ENCODE measurements at places on chromosomes 16 and 17.

- no peak for DNase-seq
These were observed 3.2 kb upstream of the SLC47A2 start for GRCh38 chr17:19719355-19720209.

DNA sequence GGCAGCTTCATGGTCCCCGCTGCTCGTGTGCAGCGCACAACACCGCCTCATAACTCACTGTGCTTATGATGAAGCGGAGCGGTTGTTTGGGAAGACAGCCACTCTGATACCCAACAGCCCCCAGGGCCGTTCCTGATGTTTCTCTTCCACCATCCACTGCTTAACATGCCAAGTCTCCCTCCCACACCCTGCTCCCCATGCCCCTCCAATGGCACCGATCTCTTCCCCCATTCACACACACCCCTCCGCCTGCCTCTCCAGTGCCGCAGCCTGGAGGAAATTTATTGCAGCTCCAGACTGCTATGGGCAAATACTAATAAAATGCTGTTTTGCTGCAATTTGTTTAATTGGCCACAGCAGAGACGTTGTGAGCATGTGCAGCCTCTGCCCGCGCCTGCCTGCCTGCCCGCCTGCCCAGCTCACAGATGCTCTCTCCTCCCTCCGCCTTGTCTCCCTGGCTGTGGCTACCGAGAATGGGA, 80.3 kb upstream of the LHX1 start:
- DNase-seq: no peak

GRCh38 chr16:63188086-63188771, 1152.0 kb upstream of the CDH8 start:
- no peak for DNase-seq

DNA sequence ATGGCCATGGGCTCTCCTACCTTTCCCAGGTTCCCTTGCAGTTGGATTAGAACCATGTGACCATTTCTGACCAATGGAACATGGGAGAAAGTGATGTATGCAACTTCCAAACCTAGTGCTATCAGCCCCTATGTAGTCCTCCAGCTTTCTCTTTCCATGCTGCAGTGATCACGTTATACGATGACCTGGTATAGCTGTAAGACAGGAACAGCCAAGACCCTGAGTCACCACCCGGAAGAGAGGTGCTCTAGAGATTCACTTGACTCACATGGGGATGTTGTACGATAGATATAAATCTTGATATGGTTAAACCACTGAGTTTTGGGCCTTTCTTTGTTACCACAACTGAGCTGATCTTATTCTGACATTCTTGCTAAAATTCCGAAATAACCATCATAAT, 65.1 kb downstream of the NOG start:
- no peak for DNase-seq

GRCh38 chr17:48010193-48010592, 27.4 kb downstream of the COPZ2 start:
- no peak for DNase-seq

- no peak for DNase-seq
These were observed 18.2 kb upstream of the ABCA10 start for GRCh38 chr17:69246726-69247375.

DNA sequence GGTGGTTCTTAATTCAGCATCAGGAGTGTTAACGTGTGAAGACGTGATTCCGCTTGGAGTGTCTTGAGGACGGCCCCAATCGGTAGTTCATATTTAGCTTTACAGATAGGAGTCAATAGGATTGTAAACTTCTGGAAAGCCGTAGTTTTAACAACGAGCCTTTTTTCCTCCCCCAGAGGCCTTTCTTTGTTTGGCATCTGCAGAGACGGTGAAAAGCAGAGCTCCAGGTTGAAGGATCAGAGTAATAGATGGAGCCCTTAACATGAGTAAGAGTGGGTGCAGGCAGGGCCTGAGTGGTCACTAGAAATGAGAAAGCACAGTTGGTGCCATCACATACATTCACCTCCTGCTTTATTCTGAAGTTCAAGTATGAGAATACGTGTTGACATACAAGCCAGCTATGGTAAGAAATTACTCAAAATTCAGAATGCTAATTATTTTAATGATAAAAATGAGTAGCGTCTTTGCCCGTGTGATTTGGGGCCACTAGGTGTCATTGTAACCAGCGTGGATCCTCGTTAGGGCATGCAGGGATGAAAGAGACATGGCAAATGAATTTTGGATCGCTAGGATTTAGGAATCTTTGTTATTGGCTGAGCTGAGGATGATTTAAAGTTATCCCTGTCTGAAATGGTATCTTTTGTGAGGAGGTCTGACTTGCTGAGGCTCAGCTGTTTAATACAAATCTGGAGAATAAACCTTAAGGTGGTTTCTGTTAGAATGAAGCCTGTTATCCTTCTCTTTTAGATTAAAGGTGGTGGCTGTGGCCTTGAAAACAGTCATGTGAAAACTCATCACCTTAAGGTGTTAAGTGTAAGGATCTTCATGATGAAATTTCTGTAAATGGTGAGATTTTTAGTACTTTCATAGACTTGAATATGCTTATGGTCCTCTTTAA, 18.6 kb downstream of the PRCD start:
- DNase-seq: no peak

DNA sequence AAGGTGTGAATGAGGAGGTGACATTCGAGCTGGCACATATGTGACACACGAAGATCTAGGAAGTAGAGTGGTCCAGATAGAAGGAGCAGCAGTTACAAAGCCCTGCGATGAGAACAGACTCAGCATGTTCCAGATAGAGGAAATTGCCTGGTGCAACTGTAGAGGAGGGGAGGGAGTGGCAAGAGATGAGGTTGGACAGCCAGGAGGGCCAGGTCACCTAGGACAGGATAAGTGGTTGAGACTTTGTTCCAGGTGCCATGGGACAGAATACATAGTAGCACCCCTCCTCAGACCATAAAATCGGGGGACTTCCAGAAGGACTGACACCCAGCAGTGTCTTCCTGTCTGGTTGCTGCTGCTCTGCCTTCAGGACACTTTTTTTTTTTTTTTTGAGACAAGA, 11.0 kb upstream of the CENPT start:
- no peak for DNase-seq
